Stimulated activated CD4-positive, alpha-beta T cell treated with anti-CD3 and anti-CD28 coated beads, Interleukin-1b, Interleukin-23, amount 100 ng/mL, for 48 hours (primary cell): ENCODE measurements at places on chromosomes 6 and 20.

- DNase-seq: no peak
Observed at GRCh38 chr6:125821825-125822281, 31.1 kb downstream of the NCOA7 start.

GRCh38 chr6:169887529-169888140, 136.2 kb downstream of the ERMARD start:
- DNase-seq: no peak

GRCh38 chr6:27251112-27251605, 3.7 kb downstream of the PRSS16 start:
- DNase-seq: peak; percentile 78

- no peak for DNase-seq
Observed at GRCh38 chr6:107982486-107982885, 24.5 kb upstream of the SEC63 start.

DNA sequence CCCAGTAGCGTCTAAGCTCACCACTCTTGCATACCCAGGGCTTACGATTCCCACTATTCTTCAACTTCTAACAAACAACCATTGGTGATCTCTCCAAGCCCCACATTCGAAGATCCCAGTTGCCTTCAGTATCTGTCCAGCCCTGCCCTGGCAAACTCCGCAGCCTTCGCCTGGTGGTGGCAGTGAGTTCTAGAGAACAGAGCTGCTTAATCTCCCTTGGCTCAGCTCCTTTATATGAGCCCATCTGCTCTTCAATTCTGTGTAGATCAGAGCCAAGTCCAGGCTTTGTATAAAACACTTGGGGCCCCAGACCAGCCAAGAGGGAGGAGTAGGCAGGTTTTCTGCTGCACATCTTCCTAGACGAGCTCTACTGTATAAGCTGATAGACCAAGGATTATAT, 193.3 kb downstream of the PHACTR1 start:
- DNase-seq: no peak

DNA sequence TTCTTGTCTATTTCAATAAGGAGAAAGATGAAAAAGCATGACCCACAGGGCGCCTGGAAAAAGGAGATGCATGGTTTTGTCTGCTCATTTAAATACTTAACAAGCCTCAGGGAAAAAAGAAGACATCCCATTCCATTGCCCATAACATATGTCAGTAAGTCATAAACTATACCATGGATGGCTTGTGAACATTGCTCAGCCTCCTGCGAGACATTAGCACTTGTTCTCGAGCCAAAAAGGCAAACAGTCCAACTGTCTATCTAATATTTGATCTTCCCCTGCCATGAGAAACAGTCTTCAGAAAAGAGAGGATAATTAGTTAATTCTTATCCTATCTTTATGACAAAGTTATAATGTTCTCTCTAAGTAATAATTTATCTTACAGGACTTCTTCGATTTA, 527.4 kb downstream of the HACE1 start:
- DNase-seq: no peak

GRCh38 chr6:168996356-168996625, 257.4 kb downstream of the THBS2 start:
- no peak for DNase-seq

DNA sequence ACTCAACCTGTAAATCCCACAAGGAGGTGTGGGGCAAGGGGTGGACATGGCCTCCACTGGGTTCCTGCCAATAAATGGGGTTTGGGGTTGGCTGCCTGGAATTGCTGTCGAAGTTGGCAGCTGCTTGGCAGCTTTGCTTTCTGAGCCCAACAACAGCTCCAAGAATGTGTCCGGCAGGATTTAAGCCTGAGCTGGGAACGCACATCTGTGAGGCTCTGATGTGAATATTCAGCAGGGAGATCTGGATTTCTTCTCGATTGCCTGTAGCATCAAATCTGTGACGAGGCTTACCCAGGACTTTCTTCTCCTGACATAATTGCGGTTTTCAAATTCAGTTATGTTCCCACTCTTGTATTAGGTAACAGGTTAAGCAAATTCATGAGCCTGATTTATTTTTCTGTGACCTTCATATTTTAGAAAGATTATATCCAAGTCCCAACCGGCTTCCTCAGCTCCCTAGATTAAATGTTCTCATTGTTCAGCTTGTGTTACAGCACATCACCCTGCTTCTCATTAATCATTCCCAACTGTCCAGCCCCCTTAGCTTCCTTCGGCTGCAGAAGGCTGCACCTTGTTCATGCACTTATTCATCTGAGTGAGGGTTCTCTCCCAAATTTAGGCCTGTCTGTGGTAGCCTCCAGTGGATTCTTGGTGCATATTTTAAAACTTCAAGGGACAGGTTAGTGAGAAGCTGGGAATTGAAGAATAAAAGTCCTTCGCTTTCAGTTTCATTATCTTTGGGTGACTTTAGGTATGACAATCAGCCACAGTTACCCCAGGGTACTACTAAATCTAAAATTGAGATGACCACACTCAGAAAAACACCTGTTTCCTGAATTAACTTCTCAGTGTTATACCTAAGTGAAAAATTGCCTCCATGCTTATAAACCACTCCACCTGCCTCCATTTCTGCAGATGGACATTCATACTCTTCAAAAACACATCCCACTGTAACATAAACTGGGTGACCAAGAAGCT, 310.0 kb downstream of the ESR1 start:
- DNase-seq: no peak

- DNase-seq: no peak
Observed at GRCh38 chr6:51855310-51856082, 231.9 kb downstream of the PKHD1 start.

GRCh38 chr6:151699719-151700118, 107.8 kb upstream of the ESR1 start:
- no peak for DNase-seq

- no peak for DNase-seq
Observed at GRCh38 chr6:37640786-37641395, 56.8 kb downstream of the MDGA1 start.

DNA sequence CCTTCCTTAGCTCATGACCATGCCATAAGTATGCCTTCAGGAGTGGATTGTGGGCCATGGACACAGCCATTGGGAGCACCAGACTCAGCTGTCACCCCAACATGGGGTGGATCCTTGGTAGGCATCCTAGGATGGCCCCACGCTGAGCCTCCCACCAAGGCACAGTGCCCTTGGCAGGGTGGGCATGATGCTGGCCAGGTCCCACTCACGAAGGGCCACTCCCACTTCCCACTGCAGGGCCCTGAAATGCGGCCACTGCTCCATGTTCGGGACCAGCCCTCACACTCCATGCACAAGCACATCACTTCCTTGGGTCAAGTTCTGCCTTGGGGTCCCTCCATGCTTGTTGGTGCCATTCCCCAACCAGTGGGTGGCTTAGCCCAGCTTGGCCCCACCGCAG, 12.9 kb upstream of the FUT9 start:
- no peak for DNase-seq

DNA sequence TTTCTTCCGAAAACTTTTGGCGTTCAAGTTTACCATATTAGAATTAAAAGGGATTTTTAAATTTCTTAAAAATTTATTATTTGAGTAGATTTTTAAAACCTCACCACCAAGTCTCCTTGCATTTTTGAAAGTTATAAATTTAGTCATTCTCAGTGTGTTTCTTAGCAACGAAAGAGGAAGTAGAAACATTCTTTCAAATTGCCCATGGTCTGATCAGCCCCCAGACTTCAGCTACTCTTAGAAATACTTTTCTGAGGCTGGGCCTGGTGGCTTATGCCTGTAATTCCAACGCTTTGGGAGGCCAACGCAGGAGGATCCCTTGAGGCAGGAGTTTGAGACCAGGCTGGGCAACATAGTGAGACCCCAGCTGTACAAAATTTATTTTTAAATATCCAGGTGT, 15.1 kb upstream of the RTF2 start:
- no peak for DNase-seq

DNA sequence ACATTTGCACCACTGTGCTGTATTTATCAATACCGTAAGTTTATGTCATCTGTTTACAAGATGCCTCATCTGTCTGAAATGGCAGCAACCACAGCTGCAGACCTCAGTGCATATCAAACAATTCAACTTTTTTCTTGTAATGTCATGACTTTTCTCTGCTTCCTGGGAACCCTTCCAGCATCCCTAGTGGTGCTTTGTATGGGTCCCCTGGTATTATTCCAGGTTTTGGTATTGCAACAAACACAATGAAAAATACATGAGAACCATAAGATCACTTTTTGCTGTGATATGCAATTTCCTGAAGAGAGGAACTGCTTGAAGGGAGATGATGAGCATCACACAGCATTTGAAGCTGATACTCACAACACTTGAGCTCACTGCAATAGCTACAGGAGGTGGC, 12.0 kb upstream of the TXNDC5 start:
- no peak for DNase-seq

DNA sequence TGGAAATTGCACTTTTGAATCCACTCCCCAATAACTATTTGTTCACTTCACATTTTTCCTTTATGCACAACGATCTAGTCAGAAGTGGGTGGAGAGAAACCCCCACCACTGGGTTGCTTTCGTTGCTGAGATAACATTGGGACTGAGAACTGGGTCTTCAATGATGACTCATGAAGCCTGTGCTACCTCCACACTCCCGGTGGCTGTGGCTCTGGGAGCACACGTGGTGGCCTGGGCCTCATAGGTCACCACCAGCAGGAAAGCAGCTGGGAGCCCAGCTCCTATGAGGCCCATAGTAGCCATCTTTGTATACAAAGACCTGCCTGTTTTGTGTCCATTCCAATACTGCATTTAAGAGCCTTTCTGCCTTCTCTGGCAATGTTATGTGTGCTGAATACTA, 178.0 kb upstream of the SASH1 start:
- DNase-seq: no peak

DNA sequence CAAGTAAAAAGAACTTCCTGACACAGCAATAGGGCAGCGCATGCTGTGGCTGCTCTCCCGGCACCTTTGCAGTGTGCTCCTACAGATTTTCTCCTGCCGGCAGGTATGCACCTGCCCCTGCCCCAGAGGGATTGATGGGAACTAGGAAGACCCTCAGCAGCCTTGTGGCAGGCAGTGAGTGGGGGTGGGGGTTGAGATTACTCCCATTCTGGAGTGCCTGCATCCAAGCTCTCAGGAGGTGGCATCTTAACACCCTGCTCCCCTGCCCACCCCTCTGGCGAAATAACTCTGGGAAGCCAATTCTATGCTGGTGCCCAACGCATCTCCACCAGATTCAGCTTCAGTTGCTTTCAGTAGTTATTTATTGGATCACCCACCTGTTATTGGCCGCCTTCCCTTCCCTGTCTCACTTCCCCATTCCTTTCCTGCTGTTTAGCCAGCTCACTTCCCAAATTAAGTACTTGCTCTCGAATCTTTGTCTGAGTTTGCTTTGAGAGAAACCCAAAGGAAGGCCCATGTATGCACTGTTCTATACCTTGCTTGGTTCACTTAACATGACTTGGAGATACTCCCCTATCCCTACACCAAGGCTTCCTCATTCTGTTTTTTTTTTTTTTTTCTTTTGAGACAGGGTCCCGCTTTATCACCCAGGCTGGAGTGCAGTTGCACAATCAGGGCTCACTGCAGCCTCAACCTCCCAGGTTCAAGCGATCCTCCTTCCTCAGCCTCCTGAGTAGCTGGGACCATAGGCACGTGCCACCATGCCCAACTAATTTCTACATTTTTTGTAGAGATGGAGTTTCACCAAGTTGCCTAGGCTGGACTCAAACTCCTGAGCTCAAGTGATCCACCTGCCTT, 29.3 kb upstream of the SLC23A2 start:
- no peak for DNase-seq

DNA sequence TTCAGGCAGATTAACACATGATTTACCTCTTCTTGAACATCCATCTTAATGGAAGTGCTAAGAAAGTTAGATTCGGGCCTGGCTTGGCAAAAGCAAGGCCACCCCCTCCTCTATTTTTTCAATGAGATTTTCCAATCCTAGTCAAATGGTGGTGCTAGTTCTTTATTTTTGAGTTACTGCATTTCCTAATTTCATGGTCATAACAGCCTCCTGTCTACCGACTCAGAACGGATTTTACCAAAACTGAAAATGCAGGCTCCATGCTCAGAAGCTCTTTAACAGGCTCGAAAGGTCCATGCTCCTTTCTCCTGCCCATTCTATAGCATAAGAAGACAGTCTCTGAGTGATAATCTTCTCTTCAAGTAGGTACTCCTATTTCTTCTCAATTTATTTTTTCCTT, 117.2 kb upstream of the ESR1 start:
- no peak for DNase-seq

- DNase-seq: no peak
Observed at GRCh38 chr6:53461041-53461656, 83.8 kb downstream of the GCLC start.

DNA sequence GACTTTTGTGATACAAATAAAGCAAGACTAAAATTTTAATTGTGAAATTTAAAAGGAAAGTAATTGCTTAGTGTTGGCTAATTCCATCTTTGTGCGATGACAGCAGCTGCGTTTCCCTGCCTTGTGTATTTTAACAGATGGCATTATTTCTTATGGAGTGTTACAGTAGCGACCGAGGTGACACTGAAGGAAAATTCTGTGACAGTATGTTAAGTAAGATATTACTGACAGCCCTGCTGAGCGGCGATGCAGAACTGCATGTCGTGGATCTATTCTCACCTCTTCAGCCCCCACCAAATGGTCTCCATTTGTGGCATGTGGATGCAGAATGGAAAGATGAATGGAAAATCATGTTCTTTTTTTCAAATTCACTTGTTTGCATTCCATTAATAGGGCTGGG, 289.4 kb downstream of the RNF144B start:
- no peak for DNase-seq

DNA sequence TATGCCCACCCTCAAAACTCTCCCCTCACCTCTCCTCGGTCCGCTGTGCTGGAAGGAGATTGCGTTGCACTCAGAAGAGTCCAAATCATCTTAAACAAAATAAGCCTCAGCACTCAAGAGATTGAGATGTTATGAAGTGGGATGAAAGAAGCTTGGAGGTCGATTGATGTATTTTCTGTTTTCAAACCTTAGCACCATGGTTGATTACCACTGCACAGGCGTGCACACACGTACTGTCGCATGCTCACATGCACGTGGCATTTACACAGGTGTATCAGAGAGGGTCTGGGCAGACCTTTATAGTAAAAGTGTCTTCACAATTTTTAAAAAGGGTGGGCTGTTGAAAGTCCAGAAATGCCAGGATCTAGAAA, 612 bp upstream of the AGPAT4 start:
- no peak for DNase-seq

GRCh38 chr6:126385536-126385935, 45.6 kb downstream of the CENPW start:
- DNase-seq: no peak

- DNase-seq: no peak
Observed at GRCh38 chr20:10291568-10292248, 73.1 kb downstream of the SNAP25 start.

GRCh38 chr20:1674361-1674760, 16.8 kb upstream of the SIRPG start:
- DNase-seq: peak; percentile 49

DNA sequence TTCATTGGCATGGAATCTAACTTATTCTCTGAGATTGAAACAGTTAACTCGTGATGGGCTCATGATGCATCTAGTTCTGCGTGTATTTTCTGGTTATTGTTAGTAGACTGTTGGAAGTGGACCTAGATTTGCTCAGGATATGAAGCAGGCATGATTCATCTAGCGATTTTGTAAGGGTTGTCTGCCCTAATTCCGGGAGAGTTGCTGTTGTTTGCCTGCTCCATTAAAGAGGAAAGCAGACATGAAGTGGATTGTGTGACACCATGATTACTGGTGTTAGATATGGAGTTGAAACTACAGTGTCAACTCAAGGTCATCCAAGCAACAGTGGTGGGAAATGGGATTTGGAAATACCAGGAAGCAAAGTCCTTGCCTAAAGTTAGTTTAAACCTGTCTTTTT, 41.0 kb downstream of the SOX4 start:
- DNase-seq: no peak

GRCh38 chr20:42098418-42098817, 480.2 kb upstream of the CHD6 start:
- no peak for DNase-seq
